ENCODE measurements at places on chromosomes 11 and 22.

GRCh38 chr22:29054251-29054767 lies 7.3 kb downstream of the C22orf31 start:
- no peak for DNase-seq

GRCh38 chr11:89125298-89125697 lies 52.4 kb upstream of the TYR start:
- DNase-seq, result no peak

- no peak for DNase-seq
Observed at GRCh38 chr22:16834971-16835370, 9.8 kb upstream of the XKR3 start.

GRCh38 chr11:32722255-32722654 lies 72.2 kb downstream of the CCDC73 start:
- DNase-seq, result no peak

DNA sequence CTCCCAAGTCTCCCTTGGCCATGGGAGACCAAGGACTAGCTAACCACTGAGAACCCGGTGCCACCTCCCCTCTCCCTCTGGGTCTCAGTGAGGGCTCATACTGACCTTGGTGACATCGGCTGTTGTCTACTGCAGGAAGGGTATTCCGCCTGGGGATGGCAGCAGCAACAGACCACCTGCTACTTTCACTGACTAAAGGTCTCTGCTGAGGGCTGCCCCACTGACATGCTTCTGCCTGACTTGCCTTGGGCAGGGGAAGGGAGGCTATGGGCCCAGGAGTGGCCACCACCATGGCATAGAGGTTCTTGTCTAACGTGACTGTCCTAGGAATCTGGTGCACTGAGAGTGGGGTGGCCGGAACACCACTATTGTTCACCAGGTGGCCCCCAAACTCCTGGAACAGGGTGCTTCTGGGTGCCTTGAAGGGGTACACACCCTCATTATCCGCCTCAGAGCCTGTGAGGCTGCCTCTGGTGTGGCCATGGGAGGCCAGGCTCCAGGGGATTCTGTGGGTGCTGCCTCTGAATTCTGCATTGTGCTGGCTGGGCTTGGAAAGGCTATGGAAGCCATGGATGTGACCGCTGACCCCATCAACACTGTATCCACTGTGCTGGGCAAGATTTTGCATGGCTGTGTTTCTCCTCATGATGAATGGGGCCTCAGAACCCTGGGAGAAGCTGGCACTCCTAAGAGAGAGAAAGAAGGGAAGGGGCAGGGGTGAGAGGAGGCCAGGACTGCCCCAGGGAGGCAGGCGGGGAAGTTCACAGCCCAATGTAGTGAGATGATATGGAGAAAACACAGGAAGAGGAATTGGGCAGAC lies 38.3 kb downstream of the GAB4 start:
- DNase-seq, result no peak

GRCh38 chr11:133181066-133181465 lies 351.2 kb downstream of the OPCML start:
- no peak for DNase-seq
